Omental fat pad (tissue), 4 donors: ENCODE measurements at places on chromosomes 5 and 9.

GRCh38 chr5:912280-913091 lies 19.8 kb downstream of the TRIP13 start:
- DNase-seq: no peak

- DNase-seq: no peak
These were observed 8.7 kb downstream of the HMGCS1 start for GRCh38 chr5:43304525-43304924.

GRCh38 chr9:136203408-136204144 lies 1.4 kb downstream of the LHX3 start:
- no peak for DNase-seq

DNA sequence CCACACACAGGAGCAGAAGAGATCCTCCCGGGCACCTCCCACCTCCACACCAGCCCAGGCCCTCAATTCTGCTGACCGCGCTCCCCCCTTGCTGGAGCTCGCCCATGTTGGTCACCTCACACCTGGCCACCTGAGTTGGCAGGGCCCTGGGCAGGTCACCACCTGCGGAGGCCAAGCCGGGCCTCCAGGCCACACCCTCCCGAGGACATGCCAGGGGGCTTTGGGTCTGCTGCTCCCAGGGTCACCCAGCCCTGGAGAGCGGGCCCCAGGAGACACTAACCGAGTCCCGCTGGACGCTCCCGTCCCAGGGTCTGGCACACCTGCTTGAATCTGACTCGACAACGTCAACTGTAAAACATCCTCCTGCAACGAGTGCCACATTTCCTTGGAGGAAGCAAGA lies 2.1 kb downstream of the SOHLH1 start:
- DNase-seq: no peak

- no peak for DNase-seq
These were observed 158.0 kb downstream of the ATPSCKMT start for GRCh38 chr5:10091701-10092100.

GRCh38 chr9:88522360-88522759 lies 12.6 kb upstream of the NXNL2 start:
- no peak for DNase-seq

DNA sequence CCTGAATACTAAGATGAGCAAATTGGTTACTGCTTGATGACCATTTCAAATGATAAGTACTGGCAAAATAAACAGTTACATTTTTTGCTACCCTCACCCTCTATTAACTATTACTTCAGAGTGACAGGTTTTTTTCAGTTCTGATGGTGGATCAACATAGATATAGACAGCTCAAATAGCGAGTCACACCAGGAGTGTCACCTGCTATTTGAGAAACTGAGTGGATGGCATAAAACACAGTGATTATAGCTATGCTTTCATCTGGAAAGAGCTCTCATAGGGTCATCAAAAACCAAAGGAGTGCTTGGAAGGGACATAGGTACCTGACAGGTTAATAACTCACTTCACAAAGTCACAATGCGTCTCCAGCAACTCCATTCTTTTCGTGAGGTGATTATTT lies 244.5 kb upstream of the C9orf72 start:
- DNase-seq: no peak

GRCh38 chr5:171032435-171032973 lies 170.7 kb downstream of the RANBP17 start:
- DNase-seq: no peak

- DNase-seq: no peak
These were observed 131.1 kb upstream of the NR4A3 start for GRCh38 chr9:99690573-99690972.

GRCh38 chr5:33401482-33402390 lies 39.0 kb upstream of the TARS1 start:
- no peak for DNase-seq

DNA sequence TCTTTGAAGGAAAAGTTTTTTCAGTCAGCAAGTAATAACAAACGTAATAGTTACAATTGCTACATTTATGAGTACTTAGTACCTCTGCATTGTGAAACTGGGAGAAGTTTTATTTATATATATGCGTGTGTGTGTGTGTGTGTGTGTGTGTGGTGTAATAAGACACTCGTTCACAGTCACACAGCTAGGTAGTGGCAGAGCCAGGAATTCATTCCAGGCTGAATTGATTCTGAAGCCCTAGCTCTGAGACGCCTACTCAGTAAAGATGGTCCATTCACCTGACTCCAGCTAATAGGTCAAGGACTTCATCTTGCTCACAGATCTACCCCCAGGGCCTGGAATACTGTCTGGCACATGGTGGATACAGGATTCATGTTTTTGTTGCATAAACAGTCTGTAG lies 13.6 kb upstream of the CAST start:
- no peak for DNase-seq

DNA sequence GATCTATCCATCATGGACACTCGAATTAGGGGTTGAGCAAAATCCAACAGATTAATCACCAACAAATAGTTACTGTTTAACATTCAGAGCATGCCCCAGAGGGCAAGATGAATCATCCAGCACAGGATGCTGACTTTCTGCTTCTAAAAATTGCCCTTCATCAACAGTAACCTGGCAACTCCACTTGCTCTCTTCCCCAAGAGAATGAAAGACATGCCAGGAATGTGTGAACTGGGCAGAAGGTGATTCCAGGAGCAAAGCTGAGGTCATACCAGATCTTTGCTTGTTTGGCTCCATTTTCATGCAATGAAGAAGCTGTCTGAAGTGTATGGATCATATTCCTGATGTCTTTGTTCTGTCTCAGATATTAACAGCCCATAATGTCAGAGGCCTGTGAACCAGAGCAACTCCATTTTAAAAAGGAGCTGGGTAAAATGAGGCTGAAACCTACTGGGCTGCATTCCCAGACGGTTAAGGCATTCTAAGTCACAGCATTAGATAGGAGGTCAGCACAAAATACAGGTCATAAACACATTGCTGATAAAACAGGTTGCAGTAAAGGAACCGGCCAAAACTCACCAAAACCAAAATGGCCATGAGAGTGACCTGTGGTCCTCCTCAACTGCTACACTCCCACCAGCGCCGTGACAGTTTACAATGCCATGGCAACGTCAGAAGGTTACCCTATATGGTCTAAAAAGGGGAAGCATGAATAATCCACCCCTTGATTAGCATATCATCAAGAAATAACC lies 2.5 kb upstream of the ZNF367 start:
- no peak for DNase-seq

GRCh38 chr5:138109463-138110265 lies 25.8 kb downstream of the WNT8A start:
- DNase-seq: no peak

DNA sequence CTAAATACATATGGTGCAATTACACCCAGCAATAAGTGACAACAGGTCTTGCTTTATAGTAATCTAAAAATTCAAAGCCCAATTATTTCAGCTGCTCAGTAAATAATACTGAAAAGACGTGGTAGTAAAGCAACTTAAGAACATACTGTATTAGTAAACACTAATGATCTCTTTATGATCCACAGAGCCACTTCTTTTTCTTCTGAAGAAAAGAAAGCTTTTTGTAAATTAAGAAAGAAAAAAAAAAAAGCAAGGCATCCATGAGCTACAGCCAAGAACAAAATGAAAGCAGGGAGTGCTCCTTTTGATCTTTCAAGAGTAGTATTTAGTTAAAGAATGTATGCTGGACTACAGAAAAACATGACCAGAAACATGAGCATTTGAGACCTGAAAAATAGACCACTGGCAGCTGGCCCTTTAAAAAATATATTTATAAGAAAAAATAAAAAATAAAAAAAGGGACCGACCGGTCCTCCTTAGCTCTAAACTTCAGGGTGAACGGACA lies 348.7 kb downstream of the GLIS3 start:
- no peak for DNase-seq

DNA sequence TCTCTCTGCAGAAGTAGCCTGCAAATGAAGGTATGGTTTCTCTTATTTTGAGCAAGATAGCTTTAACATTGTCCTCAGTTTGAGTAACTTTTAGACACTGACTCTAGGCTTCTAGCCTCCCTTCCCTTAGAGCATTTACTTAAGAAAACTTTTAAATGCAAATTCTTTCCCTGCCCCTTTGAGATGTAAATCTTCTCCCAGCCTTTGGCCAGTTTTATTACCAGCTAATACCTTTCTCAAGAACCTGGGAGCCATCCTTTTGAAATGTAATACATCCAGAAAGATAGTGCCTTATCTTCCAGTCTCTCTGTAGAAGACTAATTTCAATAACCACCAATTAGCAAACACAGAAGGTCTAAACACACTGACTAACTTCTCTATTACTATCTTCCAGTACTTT lies 688.9 kb upstream of the CDH9 start:
- no peak for DNase-seq

- DNase-seq: no peak
These were observed 58.7 kb upstream of the SUSD1 start for GRCh38 chr9:112233769-112234168.

- DNase-seq: no peak
These were observed 28.4 kb upstream of the BOD1 start for GRCh38 chr5:173644673-173645436.

DNA sequence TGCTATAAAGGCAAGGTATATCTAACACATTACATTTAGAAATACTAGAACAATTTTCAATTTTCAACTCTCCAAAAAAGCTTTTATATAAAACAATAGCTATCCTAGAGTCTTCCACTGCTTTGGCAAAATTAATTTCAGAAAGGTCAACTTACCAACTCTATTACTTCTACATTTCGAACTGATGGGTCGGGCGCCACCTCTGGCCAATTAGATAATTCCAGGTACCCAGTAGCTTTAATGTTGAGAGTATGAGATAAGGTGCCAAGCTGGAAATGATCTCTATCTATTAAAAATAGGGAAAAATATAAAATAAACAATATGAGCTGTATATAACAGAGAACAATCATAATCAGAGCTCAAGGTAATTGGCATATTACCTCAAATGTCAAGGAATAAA lies 166.6 kb downstream of the AP3B1 start:
- DNase-seq: no peak

GRCh38 chr5:154997746-154998145 lies 15.8 kb upstream of the KIF4B start:
- no peak for DNase-seq

DNA sequence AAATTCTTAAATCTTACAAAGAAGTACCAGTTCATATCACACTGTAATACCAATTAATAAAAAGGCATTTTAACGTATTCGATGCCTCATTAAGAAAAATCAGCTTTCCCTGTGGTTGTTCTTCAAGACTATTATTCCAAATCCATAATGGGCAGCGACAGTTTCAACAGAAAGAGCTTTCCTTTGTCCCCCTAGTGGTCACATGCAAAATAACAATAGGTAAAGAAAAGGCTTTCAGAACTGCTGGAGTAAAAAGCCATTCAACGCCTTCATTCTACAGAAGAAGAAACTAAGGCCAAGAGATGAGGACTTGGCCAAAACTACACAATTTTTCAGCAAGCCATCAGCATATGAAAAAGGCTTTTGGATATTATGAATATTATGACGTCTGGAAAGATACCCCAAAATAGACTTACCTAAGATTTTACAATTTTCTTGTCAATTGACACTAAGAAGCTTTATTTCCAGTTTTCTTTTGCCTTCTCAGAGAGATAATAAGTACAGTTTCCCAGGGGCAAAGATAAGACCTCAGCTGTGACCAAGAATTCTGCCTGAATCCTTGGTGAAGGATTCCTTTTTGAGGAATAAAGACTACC lies 6.7 kb upstream of the CDH6 start:
- DNase-seq: no peak

GRCh38 chr5:169394371-169394770 lies 93.4 kb upstream of the SLIT3 start:
- no peak for DNase-seq

GRCh38 chr9:26747611-26748010 lies 145.0 kb downstream of the CAAP1 start:
- DNase-seq: no peak

DNA sequence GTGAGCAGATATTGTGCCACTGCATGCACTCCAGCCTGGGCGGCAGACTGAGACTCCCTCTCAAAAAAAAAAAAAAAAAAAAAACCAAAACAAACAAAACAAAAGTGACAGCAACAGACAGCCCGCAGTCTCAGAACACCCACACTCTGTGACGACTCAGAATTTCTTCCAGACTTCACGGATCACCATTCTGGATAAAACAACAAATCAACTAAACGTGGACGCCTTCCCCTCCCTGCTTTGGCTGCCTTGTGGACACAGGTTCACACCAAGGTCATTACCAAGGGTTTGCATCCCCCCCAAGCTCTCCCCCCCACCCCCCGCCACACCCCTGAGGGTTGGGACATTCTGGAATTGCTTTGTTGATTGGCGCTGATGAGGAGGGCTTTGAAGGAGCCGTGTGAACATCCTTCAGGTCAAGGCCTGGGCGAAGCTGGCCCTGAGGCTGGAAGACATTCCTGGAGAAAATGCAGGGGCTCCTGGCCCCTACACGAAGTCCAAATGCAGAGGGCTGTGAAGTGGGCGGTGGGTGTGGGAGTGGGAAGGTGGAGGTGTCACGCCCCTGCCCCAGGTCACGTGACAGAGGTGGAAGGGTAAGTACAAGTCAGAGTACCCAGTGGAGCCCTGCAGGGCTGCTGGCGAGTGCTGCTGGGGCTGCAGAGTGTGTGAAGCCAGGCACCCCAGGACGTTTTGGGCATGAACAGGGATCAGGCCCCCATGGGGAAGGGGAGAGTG lies 10.1 kb downstream of the LCN10 start:
- DNase-seq: no peak

DNA sequence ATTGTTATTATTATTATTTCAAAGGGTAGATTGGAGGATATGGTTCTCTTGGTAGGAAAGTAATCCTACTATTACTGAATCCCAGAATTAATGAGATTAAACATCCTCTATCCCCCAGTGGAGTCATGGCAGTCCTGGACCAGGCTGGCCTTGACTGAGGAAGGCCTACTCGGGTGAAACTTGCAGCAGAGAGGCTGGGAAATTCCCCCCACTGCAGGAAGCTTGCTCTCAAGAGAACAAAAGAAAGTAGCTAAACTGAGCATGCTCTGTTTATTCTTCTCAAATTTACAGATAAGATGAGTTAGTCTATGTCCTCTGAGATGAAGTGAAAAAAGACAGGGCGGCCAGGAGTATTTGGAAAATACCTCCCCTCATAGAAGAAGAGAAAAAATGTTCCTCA lies 233.9 kb upstream of the RPS23 start:
- DNase-seq: no peak

DNA sequence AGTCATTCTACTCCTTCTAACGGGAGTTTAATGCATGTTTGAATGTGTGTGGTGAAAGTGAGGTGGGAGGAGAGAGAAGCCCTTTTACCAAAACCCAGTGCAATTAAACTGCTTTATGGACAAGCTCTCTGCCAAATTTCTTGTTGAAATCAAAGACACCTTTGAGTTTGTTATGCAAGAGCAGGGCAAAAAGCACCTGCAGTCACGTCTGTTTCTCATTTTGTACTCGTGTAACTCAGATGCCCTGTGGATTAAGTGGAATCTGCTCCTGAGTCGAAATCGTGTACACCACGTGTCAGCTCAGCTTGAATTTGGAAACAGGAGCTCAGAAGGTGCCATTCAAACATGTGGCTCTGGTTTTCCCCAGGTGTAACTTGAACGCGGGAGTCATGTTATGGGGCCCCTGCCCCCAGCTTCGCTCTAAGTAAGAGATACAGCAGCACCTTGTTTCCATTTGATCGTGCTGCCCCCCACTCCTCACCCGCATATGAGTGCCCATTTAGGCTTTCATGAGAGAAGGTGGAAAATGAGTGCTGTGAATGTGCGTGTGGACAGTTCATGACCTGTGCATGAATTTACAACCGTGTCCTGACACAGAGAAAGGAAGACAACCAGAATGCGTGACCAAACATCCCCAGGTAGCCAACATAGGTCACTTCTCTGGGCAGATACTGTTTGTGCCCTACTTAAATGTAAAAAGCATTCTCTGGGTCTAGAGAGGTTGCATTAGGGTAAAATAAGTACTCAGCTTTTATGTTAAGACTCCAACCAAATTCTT lies 347.0 kb upstream of the SLC30A5 start:
- no peak for DNase-seq

- no peak for DNase-seq
These were observed 559.7 kb downstream of the ACTL7B start for GRCh38 chr9:108296056-108296455.
